ENCODE measurements at places on chromosomes 6 and 20. TPM values are rescaled to one million over a fixed set of nuclear protein-coding genes. Genes with fewer than 3 reads are reported as not detected.

DNA sequence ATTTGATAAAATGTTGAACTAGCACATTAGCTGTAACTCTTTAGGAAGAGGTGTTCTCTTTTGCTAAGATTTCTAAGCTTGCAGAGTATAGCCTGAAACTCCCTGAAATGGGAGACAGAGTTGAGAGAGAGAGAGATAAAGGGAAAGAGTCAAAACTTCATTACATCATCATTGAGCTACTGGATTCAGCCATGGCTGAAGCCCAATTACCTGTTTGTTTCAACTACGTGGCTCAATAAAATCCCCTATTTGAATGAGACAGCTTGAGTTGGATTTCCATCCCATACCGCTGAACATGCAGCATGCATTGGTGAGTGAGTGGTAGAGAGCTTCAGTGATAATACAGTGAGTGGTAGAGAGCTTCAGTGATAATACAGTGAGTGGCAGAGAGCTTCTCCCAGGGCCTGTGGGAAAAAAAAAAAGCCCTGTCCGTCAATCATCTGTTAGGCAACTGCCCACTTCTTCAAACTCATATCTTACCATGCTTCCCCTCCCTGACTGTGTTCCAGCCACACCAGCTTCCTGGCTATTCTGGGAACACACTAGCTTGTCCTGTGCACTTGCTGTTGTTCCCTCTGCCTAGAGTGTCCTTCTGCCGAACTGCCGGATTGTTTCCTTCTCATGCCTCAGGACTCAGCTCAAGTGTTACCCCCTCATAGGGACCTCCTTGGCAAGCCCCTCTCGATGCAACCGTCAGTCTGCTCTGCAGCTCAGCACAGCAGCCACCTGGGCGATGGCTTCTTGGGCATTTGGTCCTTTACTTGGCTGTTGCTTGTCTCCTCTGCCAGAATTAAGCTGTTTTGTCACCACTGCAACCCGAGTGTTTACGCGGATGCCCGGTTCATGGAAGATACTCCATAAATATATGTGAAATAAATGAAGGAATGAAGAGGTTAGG lies 91.3 kb upstream of the EYA2 start:
- DNase-seq: no peak

DNA sequence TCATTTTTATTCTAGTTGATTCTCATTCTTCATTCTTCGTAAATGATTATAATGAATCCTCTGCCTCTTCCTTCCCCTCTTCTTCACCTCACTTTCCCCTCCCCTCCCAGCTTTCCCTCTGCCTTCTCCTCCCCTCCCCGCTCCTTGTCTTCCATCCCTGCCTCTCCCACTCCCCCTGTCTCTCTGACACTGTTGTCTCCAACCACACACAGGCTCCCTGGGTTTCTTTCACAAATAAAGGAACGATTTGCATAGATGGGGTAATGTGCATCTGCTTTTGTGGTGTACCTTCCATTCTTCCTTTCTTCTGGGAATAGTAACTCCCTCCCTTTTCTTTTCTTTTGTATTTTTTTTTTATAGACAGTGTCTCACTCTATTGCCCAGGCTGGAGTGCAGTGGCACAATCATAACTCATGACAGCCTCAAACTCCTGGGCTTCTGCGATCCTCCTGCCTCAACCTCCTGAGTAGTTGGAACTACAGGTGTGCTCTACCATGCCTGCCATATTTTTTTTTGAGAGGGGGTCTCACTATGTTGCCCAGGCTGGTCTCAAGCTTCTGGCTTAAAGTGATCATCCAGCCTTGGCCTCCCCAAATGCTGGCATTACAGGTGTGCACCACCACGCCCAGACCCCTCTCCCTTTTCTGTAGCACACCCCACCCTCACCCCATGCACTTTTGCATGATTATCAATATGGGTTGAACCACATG lies 318.6 kb downstream of the PRKN start:
- DNase-seq: no peak

DNA sequence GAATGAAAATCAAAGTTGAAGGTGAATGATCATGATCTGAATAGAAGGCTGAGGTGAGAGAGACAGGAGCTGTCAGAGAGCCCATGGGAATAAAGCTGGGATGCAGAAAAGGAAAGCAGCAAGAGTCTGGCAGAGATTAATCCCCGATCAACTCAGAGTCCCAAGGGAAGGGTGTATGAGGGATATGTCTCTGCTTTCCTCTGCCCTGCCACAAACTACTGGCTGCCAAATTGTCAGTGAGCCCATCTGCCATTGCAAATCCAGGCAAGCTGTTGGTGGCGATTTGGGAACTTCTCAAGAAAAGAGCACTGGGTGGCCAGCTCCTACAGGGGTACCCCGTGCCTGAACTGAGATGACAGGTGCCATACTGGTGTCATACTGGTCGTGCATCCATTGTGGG lies 705.5 kb upstream of the MAN1A1 start:
- no peak for DNase-seq

The SALL4 gene
- total RNA-seq: 1.6 TPM

- no peak for DNase-seq
Observed at GRCh38 chr6:123771126-123771525, 32.5 kb upstream of the NKAIN2 start.

The CST11 gene
- total RNA-seq: not detected

The MUC22 gene
- total RNA-seq: not detected

DNA sequence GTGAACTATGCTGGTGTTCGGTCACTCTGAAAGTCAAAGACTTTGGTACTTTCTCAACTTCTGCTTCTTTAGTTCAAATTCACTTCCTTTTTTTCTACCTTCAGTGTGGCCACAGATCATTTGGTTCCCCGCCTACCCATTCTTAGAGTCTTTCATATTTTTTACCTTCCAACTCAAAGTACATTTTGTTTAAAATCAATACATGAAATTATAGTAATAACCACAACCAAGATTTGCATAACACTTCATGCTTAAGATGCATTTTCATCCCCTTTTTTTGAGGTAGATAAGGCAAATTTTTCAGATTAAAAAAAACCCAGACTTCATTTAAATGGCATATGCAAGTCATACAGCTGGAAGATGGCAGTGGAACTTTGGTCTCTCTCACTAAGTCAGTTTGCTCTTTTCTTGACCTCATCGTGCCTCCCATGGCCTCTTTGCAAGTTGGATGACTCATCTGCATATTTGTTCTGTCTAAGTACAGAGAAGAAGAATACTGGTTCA lies 11.9 kb upstream of the CNR1 start:
- no peak for DNase-seq

GRCh38 chr20:35344354-35344837 lies 52.2 kb upstream of the FAM83C start:
- no peak for DNase-seq

DNA sequence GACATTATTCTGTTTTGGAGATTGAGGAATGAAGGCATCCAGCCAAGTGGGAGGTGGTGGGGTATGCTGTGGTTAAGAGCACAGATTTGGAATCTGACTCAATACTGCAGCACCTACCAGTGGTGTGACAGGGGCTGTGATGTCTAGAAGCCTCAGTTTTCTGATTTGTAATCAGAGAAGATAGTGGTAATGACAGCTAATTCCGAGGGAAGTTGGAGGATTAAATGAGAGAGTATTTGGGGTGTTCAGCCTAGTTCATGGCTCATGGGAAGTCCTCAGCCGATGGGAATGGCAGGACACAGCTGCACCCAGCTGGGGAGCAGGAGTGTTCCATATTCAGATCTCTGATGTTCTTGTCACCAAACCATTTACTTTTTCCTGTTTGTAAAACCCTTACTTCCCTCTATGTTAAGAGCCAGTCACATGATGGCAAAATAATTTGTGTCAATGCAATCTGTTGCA lies 9.3 kb downstream of the SLC9A8 start:
- DNase-seq: no peak

- no peak for DNase-seq
Observed at GRCh38 chr6:26109772-26110171, 22.5 kb downstream of the HFE start.

- no peak for DNase-seq
Observed at GRCh38 chr6:129766959-129767728, 57.2 kb upstream of the ARHGAP18 start.

The AURKA gene
- 115 TPM for total RNA-seq

GRCh38 chr6:20946022-20946421 lies 411.8 kb downstream of the CDKAL1 start:
- DNase-seq: no peak

GRCh38 chr6:163419413-163420288 lies 5.1 kb downstream of the QKI start:
- no peak for DNase-seq

The C6orf52 gene
- total RNA-seq: 6.5 TPM

The SLC13A3 gene
- total RNA-seq: 0.31 TPM

- DNase-seq: no peak
Observed at GRCh38 chr20:57092112-57092899, 174.1 kb downstream of the BMP7 start.

GRCh38 chr6:130140084-130140483 lies 82.7 kb downstream of the SAMD3 start:
- no peak for DNase-seq

Measured in Panc1 (cell line).